Lower lobe of right lung (tissue), 2 donors: ENCODE measurements at places on chromosomes 3 and 15. TPM values are rescaled to one million over a fixed set of nuclear protein-coding genes. Genes with fewer than 3 reads are reported as not detected.

Gene GPR149
- total RNA-seq = not detected

DNA sequence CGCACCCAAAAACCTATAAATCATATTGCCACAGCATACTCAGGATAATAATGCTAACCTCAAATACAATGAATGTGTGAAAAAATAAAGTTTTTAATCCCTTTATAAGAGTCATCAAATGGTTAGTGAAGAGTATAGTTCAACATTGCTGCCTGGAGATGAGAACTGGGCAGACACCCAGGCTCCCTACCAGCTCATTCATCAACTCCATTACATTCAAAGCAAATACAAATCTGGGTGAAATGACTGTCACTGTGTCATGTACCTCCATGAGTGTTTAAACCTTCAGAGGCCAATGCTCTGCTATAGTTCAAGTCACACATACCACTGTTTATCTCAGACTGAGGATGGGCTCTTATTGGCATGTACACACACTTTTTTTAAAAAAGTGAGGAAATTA is 167.2 kb upstream of the KCNMB2 start:
- H3K27me3 ChIP-seq = no peaks in the 10 kb centered on the region
- no peak overlapping the region for H3K27ac ChIP-seq

DNA sequence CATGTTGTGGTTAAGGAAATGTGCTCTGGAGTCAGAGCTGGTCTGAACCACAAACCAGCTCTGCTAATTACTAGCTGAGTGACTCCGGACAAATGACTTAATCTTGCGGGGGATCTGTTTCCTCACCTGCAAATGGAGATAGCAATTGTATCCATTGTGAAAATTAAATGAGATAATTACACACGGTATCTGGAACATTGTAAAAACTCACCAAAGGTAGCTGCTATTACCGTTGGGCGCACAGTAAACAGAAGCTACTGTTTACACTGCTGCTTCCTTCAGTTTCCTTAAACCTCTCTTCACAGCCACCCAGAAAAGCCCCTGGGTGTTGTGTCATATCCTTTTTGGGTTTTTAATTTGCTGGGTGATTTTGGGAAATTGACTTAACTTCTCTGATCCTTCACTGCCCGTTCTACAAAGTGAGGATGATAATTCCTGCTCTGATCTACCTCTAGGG is 107.8 kb downstream of the MEGF11 start:
- no peak for DNase-seq
- no peaks in the 10 kb centered on the region for H3K4me1 ChIP-seq
- no peak overlapping the region for H3K4me3 ChIP-seq
- no peak overlapping the region for H3K27ac ChIP-seq

DNA sequence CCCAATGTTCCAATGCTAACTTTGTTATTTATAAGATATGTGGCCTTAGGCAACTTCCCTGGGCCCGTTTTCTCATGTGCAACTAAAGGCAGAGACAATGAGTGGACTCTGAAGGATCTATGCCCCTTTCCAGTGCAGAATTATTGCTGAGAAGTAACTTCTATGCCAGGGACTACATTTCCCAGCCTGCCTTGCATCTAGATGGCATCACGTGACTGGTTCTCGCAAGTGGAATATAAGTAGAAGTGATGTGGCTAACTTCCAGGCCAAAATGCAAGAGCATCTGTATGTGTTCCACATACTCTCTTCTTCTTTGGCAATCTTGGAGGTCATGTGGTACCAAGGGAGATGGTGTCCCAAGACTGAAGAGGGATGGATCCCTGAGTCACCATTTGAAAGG is 674.4 kb downstream of the NTRK3 start:
- DNase-seq = no peak
- no peak overlapping the region for H3K27ac ChIP-seq
- no peaks in the 10 kb centered on the region for H3K4me1 ChIP-seq
- H3K27me3 ChIP-seq = no peaks in the 10 kb centered on the region
- H3K36me3 ChIP-seq = no peaks in the 10 kb centered on the region

DNA sequence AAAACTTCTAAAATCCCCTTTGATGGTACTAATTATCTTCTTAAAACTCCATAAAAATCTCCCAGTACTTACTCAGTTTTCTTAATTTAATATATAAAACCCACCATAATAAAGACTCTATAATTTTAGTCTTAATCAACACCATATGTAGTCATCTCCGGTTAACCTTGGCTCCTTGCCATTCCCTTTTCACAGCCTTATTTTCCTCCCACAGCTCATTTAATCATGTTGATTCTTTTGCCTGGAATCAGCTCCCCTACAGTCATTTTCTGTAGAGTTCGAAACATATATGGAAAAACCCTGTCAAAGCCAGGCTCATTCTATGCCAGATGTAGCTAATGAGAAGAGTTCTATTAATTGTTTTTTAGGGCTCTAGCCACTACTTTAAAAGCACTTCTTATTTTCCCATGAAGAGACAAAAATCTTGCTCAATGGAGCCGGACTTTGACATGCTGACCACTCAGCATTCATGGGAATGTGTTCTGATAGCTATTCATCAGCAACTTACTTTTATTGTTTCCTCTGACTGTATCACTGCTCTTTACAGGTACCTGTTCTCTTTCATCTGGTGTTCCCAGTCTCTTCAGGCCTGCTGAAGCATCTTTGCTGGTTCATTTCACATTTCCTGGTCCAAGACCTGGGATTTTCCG is 573.4 kb downstream of the NAALADL2 start:
- no peak for DNase-seq
- no peaks in the 10 kb centered on the region for H3K27me3 ChIP-seq
- no peak overlapping the region for H3K4me3 ChIP-seq
- no peaks in the 10 kb centered on the region for H3K36me3 ChIP-seq
- no peaks in the 10 kb centered on the region for H3K4me1 ChIP-seq

- no peaks in the 10 kb centered on the region for H3K36me3 ChIP-seq
- DNase-seq = no peak
- H3K4me1 ChIP-seq = no peaks in the 10 kb centered on the region
- H3K4me3 ChIP-seq = no peak overlapping the region
- H3K27me3 ChIP-seq = no peaks in the 10 kb centered on the region
- no peak overlapping the region for H3K27ac ChIP-seq
Measured at GRCh38 chr3:167409611-167410010, 29.5 kb upstream of the ZBBX start.

Gene CADPS
- 2.7 TPM for total RNA-seq

Gene CLDN18
- total RNA-seq = 162 TPM

DNA sequence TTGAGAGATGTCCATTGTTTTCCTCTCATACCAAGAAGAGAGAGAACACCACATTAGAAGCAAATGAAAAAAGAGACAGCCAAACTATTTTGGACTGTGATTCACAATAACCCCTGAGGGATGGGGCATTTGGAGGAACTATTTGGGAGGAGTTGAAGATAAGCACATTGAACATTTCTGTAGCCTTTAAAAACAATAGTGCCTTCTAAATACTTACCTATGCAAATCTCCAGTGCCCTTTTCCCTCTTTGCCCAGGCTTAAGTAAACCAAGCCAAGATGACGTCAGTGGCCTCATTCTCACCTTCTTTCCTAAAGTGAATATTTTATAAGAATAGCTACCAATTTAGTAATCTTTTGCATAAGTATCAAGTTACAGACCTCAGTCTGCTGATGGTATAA is 89.7 kb upstream of the COL8A1 start:
- no peak overlapping the region for H3K4me3 ChIP-seq
- H3K27me3 ChIP-seq = no peaks in the 10 kb centered on the region
- H3K27ac ChIP-seq = no peak overlapping the region
- no peak for DNase-seq
- peaks cover 17% of the 10 kb centered on the region for H3K4me1 ChIP-seq

Gene ARPC4
- 170 TPM for total RNA-seq

DNA sequence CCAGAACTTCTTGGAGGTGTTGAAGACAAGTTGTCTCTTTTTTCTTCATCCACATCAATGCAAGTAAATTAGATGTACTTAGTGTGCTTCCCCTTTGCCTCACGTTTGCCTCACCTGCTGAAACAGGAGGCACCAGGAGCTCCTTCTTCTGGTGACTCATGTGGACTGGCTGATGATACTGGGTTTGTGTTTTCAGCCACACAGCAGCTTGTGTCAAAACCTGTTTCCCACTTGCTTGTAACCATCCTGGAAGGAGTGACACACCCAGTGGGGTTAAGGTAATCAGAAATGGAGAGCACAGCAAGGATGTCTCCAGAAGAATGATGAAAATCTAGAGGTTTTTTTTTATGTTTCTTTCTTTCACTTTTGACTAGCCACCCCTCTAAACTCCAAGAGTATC is 143.3 kb upstream of the RBMS3 start:
- H3K4me1 ChIP-seq = peaks cover 22% of the 10 kb centered on the region
- no peak overlapping the region for H3K4me3 ChIP-seq
- H3K36me3 ChIP-seq = no peaks in the 10 kb centered on the region
- no peak overlapping the region for H3K27ac ChIP-seq
- no peak for DNase-seq

GRCh38 chr3:178002113-178002512 is 534.1 kb upstream of the KCNMB2 start:
- H3K27ac ChIP-seq = no peak overlapping the region
- no peak for DNase-seq
- H3K36me3 ChIP-seq = no peaks in the 10 kb centered on the region
- H3K27me3 ChIP-seq = no peaks in the 10 kb centered on the region

- no peak overlapping the region for H3K27ac ChIP-seq
- H3K4me3 ChIP-seq = no peak overlapping the region
- DNase-seq = no peak
- no peaks in the 10 kb centered on the region for H3K36me3 ChIP-seq
- peaks cover 11% of the 10 kb centered on the region for H3K4me1 ChIP-seq
Measured at GRCh38 chr3:126896067-126896441, 86.9 kb upstream of the PLXNA1 start.

GRCh38 chr15:93179072-93179471 is 90.1 kb upstream of the RGMA start:
- H3K4me1 ChIP-seq = peaks cover 13% of the 10 kb centered on the region
- no peaks in the 10 kb centered on the region for H3K27me3 ChIP-seq
- no peaks in the 10 kb centered on the region for H3K36me3 ChIP-seq
- no peak overlapping the region for H3K4me3 ChIP-seq
- H3K27ac ChIP-seq = no peak overlapping the region

DNA sequence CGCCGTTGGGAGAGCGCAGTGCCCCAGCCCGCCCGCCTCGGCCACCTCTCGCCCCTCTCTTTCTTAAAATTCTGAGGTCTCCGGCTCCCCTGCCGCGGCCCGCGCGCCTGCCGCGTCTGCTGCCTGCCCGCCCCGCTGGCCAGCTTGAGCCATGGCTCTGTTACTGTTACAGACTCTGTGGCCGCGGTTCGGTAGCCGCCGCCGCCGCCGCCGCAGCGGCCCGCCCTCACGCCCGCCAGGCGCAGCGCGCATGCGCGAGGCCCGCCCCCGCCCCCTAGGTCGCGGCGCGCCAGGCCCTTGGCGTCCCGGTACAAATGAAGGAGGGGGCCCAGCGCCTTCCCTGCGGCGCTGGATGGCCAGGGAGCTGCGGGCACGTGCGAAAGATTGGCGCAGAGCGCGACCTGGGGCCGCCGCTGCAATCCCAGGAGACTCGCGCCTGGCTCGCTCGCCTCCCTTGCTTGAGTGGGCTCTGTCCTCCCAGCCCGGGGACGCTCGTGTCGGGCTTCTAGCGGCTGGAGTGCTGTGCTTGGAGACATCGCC is at the start of gene ONECUT1:
ONECUT1 (minus strand) TSS at position 168 of the 540 bp plus-strand sequence. CDS start 452 bp downstream, outside the sequence.
- H3K36me3 ChIP-seq = no peaks in the 10 kb centered on the region
- H3K4me3 ChIP-seq = peak within 1 kb of the TSS; percentile 50
- H3K27me3 ChIP-seq = peaks cover 92% of the 10 kb centered on the region
- peak; percentile 47 for DNase-seq

Gene MAGEL2
- 0.12 TPM for total RNA-seq

Gene GOLGA8J
- 0.59 TPM for total RNA-seq

DNA sequence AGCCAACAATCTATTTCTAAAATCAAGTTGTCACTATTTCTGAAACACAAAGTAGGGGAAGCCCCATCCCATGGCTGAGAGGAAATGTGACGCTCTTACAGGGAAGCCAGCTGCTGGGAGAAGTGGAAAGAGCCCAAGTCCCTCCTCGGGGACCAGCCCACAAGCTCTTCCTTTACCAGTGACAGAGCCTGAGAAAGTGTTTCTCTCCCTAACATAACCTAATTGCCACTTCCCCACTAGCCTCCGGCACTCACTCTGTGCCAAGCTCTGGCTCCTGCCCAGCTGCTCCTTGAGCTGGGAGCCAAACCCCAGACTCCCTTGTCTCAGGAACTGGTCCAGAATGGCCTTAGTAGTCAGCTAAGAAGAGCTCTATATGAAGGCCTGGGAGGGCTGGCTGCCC is 42.9 kb downstream of the TNFAIP8L3 start:
- H3K36me3 ChIP-seq = peaks cover 5% of the 10 kb centered on the region
- H3K27ac ChIP-seq = no peak overlapping the region
- no peak for DNase-seq
- H3K4me3 ChIP-seq = no peak overlapping the region

DNA sequence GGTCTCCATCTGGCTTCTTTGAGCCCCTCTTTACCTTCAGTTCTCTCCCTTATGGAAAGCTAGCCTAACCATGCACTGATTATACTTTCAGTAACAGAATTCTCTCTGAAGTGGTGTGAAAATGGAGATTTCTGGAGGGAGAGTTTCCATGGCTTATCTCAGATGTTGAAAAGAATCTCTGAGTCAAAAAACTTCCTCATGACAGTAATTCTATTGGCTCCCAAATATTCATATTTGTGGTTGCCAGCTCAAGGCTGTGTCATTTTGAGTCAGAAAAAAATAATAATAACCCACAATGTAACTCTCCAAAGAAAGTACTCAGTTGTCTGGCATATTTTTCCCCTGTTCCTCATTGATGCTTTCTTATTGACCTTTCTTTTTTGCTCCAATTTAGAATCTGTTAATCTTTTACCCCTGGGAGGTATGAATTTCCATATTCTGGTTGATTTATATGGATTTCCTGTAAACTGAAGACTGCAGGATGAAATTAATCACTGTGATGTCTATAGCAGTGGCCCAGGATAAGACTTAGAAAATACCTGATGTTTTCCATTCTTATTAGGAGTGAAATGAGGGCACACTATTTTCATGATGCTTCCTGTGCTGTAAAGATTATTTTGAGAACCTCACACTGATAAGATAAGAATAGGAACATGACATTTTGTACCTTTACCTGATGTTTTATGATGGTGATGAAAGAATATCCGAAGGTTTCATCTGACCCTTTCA is 149.5 kb upstream of the EPHA3 start:
- H3K4me1 ChIP-seq = no peaks in the 10 kb centered on the region
- no peak for DNase-seq
- no peaks in the 10 kb centered on the region for H3K36me3 ChIP-seq
- H3K27ac ChIP-seq = no peak overlapping the region
- no peaks in the 10 kb centered on the region for H3K27me3 ChIP-seq

Gene ABHD17C
- total RNA-seq = 28.2 TPM

GRCh38 chr3:31129241-31129640 is 234.8 kb upstream of the GADL1 start:
- H3K27me3 ChIP-seq = no peaks in the 10 kb centered on the region
- no peaks in the 10 kb centered on the region for H3K36me3 ChIP-seq
- no peak for DNase-seq
